ENCODE measurements at places on chromosomes 7 and 10.

GRCh38 chr10:12945690-12946359 lies 55.7 kb downstream of the CCDC3 start:
- DNase-seq = peak; percentile 62

DNA sequence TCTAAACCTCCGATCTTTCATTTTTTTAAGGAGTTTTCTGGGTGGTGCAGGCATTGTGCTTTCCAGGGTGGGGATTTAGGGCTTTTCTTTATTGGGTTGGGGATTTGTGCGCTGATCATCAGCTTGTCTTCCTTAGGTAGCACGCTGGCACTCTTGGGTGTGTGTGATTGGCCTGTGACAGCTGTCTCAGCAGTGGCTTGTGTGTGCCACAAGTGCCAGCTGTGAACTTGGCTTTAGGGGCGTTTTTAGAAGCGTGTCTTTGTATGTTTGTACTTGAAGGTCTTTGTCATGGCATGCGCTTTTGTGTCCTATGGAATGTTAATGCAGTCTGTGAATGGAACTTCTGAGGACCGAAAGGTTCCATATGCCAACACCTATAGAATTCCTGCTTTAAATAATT lies 788 bp downstream of the AKAP9 start:
- DNase-seq = no peak

DNA sequence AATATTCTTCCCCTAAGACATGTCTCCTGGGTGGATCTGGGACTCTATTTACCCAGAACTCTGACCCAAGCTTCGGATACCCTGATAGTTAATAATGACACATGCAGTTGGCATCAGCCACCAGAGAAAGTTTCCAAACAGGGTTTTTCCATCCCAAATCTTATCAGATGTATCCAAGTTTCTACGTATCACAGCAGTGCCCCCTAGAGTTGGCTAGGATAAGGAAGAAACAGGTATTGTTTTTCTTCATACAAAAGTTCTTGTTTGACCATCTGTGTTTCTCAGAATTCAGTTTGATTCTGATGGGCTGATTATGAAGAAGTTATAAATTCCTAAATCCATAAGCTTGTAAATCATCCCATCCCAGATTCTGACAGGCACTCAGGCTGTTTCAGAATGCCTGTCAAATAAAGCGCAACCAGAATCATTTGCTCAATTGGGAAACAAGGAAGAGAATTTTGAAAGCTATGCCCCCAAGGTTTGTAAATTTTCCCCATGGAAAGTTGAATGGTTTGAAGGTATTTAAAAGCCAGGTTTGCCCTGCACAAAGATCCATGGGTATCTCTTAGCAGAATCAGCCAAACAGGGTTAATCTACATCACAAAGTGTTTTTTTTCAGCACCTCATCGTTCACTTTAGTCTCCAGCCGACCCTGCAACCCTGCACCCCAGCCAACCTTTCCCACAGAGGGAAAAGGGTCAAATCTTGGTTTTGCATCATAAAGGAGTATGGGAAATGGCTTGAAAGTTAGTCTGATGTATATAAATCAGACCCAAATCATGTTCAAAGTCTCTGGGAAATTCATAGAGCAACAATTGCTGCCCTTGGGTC lies 47.4 kb downstream of the NRAP start:
- no peak for DNase-seq

DNA sequence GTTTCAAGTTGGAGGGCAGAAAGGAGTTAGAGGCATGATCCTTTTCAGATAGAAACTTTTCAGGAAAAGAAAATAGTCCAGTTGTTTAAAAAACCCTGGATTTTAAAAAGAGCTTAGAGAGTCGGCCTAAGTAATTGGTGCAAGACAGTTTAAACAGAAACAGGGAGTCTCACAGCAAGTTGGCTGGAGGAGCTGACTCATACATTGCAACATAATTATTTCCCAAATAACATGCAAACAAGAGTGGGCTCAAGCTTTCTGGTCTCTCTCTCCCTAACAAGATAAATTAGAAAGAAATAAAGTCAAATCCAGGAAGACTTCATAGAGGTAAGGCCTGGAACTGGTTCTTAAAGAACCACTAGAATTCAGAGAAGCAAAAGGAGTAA lies 100.3 kb upstream of the AGBL3 start:
- peak; percentile 31 for DNase-seq

- DNase-seq = peak; percentile 90
Measured at GRCh38 chr7:29884399-29885272, 78.3 kb downstream of the WIPF3 start.

DNA sequence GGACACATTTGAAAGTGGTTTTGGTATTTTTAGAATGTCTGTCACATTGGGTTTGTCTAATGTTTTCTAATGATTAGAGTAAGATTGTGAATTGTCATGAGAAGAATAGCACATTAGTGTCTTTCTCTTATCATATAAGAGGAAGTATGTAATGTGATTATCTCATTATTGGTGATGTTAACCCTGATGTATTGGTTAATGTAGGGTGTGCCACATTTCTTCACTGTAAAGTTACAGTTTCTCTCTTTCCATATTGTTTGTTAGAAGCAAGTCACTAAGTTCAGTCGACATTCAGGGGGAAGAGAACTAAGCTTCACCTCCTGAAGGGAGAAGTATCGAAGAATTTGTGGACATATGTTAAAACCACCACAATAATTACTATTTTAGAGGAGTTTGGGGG lies 56.3 kb upstream of the DNAH11 start:
- no peak for DNase-seq

DNA sequence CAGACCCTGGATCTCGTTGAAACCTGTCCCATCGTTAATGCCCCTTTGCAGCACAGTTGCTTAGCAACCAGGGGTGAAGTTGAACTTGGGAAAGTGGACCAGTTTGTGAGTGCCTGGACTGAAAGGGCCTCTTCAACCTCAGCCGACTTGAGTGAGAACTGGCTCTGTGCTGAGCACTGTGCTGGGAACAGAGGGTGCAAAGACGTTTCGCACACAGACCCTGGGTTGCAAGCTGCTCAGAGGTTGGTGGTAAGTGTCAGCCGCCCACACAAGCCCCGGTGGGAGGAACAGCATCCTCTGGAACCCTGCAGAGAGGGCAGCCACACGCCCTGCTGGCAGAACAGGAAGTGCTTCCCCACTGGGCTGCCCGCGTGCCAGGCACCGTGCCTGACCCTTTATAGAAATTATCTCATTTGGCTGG lies 89.2 kb downstream of the CARD11 start:
- no peak for DNase-seq

DNA sequence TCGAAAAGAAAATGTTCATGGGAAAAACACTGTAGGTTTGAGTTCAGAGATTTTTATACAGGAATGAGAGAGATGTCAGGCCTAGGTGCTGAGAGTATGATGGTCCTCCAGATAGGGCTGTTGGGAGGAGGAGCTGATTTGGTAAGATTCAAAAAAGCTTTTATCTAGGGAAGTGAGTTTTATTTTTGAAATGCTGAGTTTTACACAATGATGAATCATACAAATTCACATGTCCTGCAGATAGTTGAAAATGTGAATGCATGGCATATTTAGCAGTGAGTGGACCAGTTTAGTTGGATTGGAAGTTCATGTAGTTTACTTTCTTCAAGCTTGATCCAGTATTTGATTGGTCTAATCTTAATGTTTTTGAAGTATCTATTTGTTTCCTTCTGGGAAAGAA lies 154.8 kb downstream of the LRRC4 start:
- DNase-seq = no peak

DNA sequence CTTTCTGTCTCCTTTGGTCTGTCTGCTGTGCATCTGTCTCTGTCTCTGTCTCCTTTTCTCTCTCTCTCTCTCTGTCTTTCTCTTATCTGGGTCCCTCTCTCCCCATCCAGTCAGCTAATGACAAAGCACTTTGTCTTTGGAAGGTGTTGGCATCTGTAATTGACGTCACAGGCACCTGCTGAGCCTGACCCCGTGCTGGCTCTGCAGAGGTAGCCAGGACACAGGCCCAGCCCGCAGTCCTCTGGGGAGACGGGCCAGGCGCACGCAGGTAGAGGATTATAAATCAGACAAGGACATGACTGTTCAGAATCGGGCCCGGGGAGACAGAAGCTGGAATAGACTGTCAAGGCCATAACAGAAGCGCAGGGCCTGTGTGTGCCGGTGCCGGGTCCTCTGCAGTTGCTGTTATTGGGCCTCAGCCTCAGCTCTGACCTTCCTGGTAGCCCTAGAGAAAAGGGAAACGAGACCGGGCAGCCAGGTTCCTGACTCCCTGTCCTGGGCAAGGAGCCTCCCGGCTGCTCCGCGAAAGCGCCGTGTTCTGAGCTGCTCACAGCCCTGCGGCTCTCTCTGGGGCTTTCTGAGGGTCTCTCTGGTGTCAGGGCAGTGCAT lies 10.7 kb upstream of the PSMG3 start:
- no peak for DNase-seq

DNA sequence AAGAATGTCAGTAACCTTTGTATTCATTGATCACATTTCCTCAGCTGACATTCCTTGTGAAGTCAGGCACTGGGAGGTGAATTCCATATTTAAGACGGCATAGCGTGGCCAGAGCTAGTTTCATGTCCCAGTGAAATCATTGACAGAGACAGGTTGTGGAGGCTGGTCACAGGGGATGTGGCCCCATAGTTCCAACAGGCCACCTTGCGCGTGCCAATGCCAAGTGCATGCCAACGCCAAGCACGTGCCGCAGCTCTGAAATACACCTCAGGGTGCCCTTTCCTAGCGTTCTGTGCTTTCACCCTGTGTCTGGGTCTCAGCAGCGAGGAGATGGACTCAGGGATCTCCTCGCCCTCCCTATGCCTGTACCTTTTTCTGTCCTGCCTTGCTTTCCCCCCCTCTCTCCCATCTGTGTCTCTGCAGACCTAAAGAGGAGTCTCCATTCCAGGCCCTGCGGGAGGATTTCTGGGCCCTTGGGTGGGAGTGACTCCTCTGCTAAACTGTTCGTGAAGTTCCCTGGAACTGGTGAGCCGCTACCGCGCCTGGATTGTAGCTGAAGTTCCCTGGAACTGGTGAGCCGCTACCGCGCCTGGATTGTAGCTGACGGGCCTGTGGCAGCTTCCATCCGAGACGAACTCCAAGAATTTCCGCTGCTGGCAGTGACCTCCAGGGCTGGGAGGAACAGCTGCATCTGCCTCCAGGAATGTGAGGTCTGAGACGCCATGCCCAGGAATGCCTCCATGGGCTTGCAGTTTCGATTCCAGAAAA lies 19.7 kb downstream of the AQP1 start:
- peak; percentile 83 for DNase-seq

GRCh38 chr7:29090836-29091601 lies 55.3 kb downstream of the CPVL start:
- DNase-seq = no peak

DNA sequence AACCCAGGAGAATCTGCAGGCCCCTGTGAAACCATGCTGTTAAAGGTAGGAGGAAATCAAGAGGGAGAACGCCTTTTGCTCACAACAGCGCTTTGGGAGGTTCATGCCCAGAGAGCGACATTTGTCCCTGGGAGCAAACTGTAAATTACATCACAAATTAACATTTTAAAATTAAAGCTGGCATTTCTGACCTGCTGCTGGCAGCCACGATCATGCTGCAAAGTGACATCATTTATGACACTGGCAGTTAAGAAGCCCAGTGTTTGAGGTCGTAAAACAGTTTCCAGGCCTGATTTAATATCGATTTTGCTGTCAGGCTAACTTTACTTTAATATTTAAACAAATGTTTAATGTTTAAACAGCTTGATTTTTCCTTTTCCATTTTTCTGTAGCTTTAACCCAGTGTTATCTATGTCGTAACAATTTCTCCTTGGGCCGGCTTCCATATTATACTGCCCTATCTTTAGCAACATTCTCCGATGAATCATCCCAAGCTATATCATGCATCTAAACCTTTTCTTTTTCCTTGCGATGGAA lies 86.5 kb upstream of the NPVF start:
- no peak for DNase-seq

DNA sequence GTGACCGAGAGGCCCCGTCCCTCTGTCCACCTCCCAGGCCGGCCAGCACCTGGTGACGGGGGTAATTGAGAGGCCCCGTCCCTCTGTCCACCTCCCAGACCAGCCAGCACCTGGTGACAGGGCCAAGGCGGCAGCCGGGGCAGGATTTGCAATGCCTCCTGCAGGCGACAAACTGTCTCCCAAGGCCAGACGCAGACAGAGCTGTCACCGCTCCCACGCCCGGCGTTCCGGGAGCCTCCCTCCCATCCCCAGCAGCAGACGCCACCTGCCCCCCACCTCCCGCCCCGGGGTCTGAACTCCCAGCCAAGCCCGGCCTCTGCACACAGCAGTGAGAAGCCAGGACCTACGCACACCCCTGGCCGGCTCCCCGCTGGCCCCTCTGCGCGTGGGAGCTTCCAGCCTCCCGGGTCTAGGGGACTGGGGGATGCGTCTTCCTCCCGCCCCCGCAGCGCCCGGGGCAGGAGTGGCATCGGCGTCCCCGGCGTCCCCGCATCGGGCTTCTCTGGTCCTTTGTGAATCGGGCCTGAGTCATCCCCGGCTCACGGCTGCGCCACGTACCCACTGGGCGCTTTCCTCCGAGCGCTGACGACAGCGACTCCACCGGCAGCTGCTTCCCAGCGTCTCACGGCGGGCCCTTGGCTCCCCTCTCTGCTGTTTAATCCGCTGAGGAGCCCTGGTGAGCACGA lies 95.1 kb upstream of the DIP2C start:
- peak; percentile 92 for DNase-seq

DNA sequence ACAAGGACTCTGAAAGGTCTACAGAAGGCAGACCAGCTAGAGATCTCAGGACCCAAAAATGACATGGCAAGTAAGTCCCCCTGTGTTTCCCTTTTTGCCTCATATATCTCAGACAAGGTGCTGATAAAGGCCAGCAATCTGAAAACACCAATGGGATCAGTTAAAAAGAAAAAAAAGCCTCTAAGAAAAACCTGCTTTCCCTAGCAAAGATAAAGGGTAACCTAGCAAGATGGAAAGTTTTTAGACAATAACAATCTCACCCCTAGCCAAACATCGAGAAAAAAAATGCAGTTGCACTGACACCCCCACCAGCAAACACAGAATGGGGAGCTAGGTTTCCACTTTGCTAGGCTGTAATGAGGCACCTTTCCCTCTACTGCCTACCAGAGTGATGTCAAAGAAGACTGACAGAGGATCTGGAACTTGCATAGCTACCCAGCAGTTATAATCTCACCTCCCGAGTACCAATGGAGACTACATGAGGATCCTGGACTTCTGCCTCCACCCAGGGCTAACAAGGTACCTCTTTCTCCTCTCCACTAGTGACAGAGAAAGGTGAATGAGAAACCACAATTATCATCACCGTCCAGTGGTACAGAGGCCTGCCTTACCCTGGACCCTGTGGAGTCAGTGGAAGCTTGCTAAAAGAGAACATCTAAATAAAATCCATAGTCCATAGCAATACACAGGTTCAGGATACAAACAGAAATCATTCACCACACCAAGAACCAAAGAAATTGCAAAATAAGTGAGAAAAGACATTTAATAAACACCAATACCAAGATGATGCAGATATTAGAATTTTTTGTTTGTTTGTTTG lies 240.8 kb downstream of the ARHGAP12 start:
- no peak for DNase-seq
